ENCODE measurements at places on chromosomes 7 and 10.

- DNase-seq: no peak
Observed at GRCh38 chr10:47206449-47207280, 93.3 kb upstream of the GDF10 start.

- no peak for DNase-seq
Observed at GRCh38 chr7:99061001-99061776, 82.7 kb downstream of the SMURF1 start.

DNA sequence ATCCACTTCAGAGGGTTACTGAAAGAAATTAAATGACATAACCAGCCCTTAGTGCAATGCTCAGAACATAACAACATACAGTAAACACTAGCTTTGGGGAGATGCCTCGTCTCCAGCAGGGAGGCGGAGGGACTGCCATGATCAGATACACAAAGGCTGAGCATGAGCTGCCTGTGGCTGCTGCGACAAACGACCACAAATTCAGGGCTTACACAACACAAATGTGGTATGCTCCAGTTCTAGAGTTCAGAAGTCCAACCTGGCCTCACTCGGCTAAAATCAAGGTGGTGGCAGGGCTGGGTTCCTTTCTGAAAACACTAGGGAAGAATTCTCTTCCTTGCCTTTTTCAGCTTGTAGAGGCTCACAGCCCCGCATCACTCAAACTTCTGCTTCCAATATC lies 128.2 kb upstream of the ADAM12 start:
- DNase-seq: no peak

GRCh38 chr10:124736491-124737136 lies 7.6 kb downstream of the FAM53B start:
- no peak for DNase-seq

- DNase-seq: no peak
Observed at GRCh38 chr10:70444744-70445143, 3.3 kb upstream of the NODAL start.

Measured in SW 1271 (cell line).